Stimulated activated CD4-positive, alpha-beta T cell treated with anti-CD3 and anti-CD28 coated beads, Interleukin-2, amount 100 ng/mL, for 24 hours (primary cell): ENCODE measurements at places on chromosomes 2 and 18.

- no peak for DNase-seq
Measured at GRCh38 chr2:190636361-190636760, 12.5 kb upstream of the NAB1 start.

GRCh38 chr2:119282996-119283511 lies 59.4 kb downstream of the STEAP3 start:
- no peak for DNase-seq

- DNase-seq, result no peak
Measured at GRCh38 chr18:59690996-59691395, 6.2 kb downstream of the CCBE1 start.

DNA sequence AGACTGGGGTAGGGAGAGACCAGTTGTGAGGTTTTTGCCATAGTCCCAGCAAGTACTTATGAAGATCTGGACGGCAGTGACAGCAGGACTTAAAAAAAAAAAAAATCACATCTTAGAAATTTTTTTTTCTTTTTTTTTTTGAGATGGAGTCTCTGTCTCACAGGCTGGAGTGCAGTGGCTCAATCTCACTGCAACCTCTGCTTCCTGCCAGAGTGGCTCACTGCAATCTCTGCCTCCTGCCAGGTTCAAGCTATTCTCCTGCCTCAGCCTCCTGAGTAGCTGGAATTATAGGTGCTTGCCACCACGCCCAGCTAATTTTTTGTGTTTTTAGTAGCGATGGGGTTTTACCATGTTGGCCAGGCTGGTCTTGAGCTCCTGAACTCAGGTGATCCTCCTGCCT lies 22.4 kb upstream of the STAT4 start:
- no peak for DNase-seq

DNA sequence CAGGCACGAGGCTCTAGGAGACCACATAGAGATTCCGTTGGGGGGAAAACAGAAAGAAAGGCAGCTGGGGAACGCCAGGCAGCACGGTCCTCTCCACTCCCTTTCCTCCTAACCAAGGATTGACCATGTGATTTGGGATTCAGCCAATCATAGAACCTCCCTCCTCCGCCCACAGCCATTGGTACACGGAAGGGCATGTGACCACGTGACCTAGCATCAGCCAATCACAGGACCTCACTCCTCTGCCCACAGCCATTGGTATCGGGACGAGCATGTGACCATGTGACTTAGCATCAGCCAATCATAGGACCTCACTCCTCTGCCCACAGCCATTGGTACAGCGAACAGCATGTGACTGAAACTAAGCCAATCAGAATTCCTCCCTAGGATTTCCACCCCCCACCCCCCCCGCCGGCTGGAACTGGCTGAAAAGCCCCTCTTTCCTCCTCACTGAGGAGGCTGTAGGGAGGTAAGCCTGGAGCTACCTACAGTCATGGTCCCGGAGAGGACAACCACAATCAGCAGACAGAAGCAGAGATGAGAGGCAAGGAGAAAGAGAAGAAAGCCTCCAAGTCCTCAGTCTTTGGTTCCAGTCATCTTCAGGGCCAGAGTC lies 7.6 kb downstream of the SERPINE2 start:
- no peak for DNase-seq

- no peak for DNase-seq
Measured at GRCh38 chr2:197079832-197080555, 153.5 kb upstream of the PGAP1 start.

- no peak for DNase-seq
Measured at GRCh38 chr18:68438983-68439382, 275.9 kb downstream of the TMX3 start.

DNA sequence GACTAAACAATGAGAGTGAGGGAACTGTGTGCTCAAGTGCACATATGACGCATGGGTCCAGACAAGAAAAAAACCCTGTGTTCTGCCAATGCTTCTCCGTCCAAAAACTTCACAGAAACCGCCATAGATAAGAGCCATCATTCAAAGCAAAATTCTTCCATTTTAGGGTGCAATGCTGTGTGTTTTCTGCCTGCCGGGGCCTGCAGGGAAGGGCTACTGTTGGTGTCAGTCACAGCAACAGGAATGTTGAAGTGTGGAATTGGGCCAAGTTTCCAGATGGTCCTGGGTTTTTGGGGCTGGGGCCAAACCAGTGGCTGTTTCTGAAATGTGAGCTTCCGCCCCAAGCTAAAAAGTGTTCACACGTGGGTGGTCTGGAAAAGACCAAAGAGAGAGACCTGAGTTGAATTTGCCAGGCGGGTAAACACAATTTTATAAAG lies 677 bp upstream of the MC2R start:
- no peak for DNase-seq

DNA sequence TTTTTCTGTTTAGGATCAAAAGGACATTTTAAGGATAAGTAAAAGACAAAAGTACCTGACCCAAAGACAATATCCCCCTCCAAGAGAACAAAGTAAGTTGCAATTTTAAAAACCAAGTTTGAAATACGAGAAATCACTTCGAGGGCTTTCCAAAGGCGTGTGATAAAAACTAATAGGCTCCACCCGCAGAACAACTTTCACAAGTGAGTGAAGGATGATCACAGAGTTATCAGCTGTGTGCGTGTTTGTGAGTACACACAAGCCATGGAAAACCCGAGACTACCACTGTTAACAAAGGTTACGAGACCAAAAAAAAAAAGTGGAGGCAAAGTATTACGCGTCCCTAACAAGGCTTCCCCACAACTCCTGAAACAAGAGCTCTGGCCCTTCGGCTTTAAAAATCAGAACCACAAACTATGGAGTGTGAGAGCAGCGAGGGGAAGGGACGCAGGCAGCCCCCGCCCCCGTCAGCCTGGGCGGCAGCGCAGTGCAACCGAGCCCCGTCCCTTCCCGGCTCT lies 719 bp downstream of the SMAD2 start:
- no peak for DNase-seq

- DNase-seq, result no peak
Measured at GRCh38 chr2:186101616-186102015, 363.0 kb downstream of the FSIP2 start.

GRCh38 chr2:39484206-39484605 lies 47.1 kb upstream of the MAP4K3 start:
- DNase-seq, result no peak

DNA sequence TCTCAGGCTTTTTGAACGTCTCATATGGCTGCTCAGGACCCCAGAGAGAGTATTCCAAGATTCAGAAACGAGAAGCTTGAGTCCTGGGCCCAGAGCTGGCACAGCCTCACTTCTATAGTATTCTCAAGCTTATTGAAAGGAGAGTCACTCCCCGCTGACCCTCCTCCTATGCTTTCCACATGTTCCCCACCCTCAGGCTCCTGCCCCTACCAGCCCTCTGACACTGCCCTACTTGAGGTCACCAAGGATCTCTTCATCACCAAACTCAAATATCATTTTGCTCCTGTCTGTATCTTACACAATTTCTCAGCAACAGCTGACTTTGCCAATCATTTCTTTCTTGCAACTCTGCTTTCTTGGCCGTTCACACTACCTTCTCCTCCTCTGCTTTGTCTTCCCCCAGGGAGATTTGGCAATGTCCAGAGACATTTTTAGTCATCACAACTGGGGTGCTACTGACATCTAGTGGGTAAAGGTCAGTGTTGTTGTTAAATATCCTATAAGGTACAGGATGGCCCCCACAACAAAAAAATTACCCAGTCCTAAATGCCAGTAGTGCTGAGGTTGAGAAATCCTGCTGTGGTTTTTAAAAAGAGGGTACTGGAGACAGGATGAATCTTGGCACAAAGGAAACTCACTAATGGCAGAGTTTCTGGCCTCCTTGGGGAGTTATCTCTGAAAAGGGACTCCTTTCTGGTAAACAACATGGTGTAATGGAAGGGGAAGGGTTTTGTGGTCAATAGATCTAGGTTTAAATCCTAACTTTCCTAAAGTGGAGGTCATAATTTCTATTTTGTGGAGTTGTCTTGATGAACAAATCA lies 26.9 kb upstream of the INSIG2 start:
- DNase-seq, result no peak

DNA sequence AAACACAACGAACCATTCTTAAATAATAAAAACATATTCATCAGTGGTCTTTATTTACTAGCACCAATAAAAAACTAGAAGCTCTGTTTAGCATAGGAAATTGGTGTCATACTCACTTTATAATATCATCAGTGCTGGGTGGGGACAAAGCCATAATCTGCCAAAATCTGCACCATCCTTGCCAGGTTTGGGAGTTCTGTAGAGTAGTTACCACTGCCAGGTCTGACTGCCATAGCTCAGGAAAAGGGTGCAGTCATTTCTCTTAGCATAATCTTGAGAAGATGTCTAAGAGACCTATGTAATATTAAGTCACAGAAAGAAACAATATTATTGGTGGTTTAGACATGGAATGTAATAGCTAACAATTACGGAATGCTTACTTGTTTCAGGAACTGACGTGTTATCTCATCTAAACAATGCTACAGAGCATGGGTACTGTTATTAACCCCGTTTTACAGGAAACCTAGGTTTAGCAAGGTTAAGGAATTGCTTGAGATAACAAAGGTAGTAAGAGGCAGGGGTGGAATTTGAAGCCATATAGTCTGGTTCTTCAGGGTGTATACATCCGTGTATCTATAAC lies 1.6 kb upstream of the MARCHF7 start:
- DNase-seq, result no peak

- no peak for DNase-seq
Measured at GRCh38 chr18:44826418-44827259, 146.0 kb downstream of the SETBP1 start.
